ENCODE measurements at places on chromosomes 6 and 20. TPM values are rescaled to one million over a fixed set of nuclear protein-coding genes. Genes with fewer than 3 reads are reported as not detected.

- no peak for DNase-seq
Measured at GRCh38 chr6:108348655-108349349, 53.9 kb downstream of the AFG1L start.

GRCh38 chr6:53679446-53679933, 13.9 kb upstream of the KLHL31 start:
- DNase-seq: no peak

DNA sequence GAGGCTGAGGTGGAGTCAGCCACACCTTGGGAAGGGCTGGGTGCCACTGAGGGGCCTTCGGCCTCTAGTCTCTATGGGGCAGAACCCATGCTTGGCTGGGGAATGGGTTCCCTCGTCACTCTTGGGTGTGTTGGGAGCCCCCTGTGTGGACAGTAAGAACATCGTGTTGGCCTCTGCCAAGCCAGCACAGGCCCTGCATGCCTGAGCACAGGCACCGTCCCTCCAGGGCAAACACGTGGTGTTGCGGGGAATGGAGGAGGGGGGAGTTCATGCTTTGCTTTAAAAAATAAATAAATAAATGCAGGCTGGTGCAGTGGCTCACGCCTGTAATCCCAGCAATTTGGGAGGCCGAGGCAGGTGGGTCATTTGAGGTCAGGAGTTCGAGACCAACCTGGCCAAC, 63.0 kb downstream of the EZR start:
- DNase-seq: no peak

Gene ZC2HC1B
- not detected for total RNA-seq

GRCh38 chr6:34958734-34959133, 69.7 kb downstream of the ANKS1A start:
- DNase-seq: no peak

Gene FAM184A
- total RNA-seq: 13.5 TPM

- peak; percentile 79 for DNase-seq
Measured at GRCh38 chr20:44069203-44070011, 117.6 kb downstream of the JPH2 start.

Gene WFDC5
- total RNA-seq: not detected

- DNase-seq: no peak
Measured at GRCh38 chr20:57579898-57580447, 19.1 kb downstream of the PCK1 start.

DNA sequence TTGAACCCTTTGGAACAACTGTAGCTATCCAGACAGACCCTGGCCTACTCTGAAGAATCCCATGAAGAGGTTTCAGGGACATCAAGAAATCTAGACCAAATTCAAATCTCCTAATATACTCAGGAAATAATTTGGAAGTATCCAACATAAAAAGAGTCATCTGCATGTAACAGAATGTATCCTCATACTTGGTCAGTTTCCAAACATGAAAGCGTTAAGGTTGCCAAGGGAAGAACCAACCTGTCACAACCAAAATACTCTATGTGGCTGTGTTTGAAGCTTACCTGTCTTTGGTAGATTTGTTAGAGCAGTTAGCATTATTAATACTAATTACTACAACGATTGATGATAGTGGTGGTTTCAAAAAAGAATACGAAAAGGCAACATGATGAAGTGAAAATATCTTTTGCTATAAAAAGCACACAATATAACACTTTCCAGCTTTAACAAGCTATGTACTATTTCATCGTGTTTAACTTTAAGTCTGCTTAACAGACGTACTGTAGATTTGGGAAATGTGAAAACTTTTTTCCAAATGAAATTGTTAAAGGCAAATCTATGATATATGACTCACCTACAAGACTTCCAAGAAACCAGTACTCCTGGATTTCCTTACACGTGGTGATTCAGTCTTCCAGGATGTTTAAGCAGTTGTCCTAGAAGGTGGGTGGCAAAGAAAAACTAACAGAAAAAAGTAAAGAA, 46.6 kb upstream of the ENPP1 start:
- no peak for DNase-seq
